Activated CD4-positive, alpha-beta T cell treated with anti-CD3 and anti-CD28 coated beads, Interleukin-10, Interleukin-2, amounts not matched to agents 100 ng/mL and 50 ng/mL, durations not matched to agents 16 hours and 8 hours (primary cell): ENCODE measurements at places on chromosomes 2 and 18.

DNA sequence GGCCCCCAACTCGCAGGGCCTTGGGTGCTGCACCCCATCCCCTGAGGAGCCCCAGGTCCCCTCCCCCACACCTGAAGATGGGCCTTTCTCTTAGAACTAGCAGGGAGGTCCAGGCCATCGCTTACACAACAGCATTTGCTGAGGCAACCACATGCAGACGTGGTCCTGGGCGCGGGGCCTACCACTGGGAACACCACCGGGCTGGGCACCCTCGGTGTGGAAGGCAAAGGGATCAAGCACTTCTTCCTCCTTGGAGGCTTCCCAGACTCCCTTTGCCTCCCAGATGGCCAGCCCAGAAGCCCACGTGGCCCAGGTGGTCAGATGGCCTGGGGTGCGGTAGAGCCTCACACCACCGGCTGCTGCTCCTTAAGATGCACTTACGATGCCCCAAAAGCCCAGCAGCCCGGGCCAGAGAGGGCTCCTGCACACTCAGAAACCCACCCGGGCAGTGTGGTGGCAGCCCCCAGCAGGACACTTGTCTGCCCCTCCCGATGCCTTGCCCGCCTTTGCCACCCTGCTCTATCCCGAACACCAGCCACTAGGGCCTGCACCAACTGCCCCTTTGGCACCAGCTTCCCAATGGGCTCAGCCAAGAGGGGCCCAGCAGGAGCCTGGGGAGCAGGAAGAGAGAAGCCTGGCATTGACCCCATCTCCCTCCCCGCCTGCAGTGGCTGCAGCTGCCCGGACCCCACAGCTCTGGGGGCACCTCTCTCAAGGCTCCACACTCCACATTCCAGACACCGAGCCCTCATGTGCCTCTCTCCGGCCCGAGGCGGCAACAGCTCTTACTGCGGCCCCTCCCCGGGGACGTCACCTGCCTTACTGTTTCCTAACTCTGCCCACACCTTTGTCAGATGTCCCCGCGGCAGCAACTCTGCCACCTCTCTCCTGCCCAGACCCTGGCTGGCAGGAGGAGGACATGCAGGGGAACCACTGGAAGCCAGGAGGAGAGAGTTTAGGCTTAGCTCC, 13.9 kb upstream of the MLPH start:
- no peak for DNase-seq

DNA sequence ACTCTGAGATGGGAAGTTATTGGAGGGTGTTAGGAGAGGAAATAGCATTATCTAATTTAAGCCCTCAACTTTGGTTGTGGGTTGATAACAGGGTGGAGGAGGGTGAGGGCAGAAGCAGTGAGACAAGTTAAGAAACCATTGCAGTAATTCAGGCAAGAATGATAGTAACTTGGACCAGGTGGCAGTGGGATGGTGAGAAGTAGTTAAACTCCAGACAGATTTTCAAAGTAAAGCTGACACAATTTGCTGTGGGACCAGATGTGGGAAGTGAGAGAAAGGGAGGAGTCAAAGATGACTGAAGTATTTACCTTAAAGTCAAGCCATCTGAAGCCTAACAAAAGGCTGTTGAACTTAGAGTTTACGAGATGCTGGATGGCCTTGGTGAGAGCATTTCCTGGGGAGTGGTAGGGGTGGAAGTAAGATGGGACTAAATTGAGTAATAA, 163.2 kb upstream of the KLF7 start:
- peak; percentile 49 for DNase-seq

- peak; percentile 2 for DNase-seq
Observed at GRCh38 chr18:78659748-78660147, 319.9 kb upstream of the SALL3 start.

GRCh38 chr2:106343274-106343673, 124.9 kb downstream of the RGPD3 start:
- no peak for DNase-seq

DNA sequence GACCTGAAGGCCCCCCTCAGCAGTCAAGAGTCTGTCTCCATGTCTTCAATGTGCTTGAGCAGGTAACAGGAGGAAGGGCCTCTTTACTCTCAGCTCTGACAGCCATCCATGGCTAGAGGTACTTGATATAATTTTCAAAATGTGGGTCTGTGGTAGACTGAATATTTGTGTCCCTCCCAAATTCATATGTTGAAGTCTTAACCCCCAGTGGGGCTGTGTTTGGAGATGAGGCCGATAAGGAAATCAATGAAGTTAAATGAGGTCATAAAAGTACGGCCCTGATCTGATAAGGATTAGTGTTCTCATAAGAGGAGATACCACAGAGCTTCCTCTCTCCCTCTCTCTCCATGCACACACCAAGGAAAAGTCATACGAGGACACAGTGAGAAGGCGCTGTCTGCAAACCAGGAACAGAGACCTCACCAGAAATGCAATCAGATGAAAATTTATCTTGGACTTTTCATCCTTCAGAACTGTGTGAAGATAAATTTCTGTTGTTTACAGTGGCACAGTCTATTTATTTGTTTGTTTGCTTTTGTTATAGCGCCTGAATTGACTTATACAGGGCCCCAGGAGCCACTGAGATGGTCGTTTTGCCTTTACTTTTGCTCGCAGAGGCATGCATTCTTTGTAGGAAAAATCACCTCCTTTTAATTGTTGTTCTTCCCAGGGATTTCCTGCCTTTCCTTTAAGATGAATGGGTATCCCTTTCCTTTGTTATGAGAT, 274.8 kb upstream of the TRIB2 start:
- no peak for DNase-seq

- DNase-seq: no peak
Observed at GRCh38 chr2:118121101-118121500, 32.8 kb downstream of the INSIG2 start.

DNA sequence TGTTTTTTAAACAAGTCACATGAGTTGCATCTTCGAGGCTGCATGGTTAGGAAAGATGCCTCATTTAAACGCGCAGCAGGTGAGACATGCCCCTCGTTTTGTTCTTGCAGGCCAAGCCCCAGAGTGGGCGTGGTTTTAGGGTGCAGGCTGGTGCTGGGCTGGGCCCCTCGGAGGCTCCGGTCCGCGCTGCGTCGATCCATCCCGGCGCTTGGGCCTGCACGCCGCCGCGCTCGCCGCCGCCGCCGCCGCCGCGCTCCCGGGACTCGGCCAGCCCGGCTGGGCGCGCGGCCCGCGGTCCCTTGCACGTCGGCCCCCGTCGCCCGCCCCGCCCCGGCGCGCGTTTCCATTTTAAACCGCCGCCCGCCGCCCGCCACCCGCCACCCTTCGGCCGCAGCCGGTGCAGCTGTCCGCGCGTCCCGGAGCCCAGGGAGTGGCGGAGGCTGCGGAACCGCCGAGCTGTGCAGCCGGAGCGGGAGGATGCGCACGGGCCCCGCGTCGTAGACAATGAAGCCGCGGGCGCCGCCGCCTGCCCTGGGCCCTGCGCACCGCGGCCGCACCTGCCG, 175.5 kb downstream of the AGAP1 start:
- peak; percentile 34 for DNase-seq

DNA sequence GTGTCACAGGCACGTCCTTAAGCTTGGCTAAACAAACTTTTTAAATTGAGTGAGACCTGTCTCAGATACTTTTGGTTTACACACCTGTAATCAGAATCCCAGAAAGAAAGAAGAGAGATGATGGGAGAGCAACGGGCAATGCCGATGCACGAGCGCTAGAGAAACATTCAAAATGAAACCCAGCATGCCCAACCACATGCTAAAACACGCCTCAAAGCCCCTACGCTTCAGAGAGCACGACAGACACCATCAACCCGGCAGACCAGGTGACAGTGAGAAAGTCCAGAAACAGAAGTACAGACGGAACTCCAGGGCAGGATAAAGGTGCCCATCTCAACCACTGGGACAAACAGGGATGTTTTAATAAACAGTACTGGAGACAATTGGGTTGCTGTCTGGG, 85.5 kb downstream of the HDAC4 start:
- DNase-seq: no peak

DNA sequence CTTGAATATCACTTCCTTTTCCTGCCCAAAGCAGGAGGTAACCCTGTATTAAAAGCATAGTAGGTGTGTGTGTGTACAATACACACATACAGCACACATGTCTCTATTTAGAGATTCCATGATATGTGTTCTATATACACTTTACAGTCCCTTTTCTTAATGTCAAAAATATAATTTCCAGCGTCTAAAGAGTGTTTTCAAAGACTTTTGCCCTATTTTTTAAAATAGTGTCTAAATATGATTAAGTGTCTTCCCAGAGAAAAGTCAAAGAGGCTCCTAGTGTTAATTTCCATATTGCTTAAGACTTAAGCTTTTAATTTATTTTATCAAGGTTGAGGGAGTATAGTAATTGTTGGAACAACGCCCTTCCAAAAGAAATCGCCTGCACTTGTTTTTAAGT, 420.3 kb upstream of the POU3F3 start:
- DNase-seq: no peak

- DNase-seq: no peak
Observed at GRCh38 chr2:152560166-152560565, 157.1 kb downstream of the PRPF40A start.

DNA sequence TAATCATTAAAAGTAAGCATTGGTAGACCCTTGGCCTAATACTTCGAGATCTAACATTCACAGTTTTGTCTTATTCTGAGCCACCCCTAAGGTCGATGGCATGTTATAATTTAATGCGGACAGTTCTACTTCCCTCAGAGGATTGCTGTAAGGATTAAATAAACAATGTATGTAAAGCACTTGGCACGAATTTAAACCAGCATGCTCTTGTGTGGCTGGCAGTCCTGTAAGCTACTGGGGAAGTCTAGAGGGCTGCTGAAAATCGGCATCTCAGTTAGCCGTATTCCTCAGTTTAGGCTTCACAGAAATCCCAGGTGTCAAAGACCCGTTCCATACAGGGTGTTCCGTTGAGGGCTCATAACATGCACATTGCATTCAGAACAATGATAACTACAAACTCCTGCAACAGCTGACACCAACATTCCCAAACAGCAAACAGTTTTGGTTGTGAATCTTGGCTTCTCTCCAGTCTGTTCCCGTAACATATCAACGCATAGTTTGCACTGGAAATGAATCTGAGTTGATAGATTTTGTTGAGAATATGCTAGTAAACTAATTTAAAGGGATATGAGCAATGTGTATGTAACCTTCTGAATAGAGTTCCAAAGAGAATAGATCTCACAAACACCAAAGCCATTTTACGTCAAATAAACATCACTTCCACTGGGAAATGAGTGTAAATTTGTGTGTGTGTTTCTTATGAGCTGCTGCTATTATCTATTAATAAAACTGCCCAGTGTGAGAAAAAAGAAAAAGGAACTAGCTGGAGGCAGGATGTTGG, 52.2 kb upstream of the ACKR3 start:
- no peak for DNase-seq

DNA sequence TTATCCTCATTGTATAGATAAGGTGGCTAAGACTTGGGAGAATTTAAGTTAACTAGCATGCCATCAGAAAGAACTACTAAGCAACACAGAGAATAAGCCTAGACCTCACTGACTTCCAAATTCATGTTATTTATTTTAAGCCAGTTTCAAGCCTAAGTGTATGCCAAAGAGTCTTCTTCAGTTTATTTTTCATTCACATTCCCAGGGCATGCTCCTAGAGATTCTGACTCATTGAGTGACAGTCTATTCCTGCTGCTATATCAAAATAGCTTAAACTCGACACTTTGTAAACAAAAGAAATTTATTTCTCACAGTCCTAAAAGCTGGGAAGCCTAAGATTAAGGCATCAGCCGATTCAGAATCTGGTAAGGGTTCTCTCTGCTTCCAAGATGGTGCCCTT, 467.1 kb downstream of the MBD2 start:
- no peak for DNase-seq

GRCh38 chr18:25189391-25190185, 162.4 kb downstream of the ZNF521 start:
- DNase-seq: no peak

GRCh38 chr18:33495278-33495677, 54.8 kb upstream of the CCDC178 start:
- no peak for DNase-seq

DNA sequence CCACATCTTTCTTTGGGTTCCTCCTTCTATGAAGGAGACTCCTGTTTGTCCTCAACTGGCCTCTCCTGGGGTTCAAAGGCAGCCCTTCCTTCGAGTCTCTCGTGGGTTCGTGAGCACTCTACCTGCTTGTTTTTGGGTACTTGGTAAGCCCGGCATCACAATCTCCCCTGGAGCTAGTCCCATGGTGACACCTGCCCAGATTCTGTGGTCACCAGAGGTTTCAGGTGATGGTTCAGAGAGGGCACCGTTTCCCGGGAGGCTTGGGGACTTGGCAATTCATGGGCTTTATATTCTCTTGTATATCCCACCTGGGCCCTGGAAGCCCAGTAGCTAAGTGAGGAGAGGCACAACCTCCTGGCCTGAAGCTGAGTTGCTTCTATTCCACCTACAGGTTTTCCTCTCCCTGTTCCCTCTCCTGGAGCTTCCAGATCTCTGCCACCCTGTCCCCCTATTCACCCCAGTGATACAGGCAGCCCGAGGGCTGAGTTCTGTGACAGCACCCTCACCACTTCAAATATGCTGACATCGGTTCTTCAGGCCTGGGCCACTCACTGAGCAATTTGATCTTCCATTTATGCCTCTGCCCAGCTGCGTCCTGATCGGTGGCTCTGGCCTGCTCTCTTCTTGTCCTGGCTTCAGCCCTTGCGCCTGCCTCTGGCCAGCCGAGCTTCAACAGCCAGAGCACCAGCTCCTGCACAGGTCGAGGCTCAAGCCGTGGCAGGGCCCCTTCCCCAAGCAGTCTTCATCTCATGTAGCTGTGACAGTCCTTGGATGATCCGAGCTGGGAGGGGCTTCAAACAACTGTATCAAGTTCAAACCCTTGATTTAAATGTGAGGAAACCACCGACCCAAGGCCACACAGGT, 91.5 kb downstream of the MSH2 start:
- no peak for DNase-seq

GRCh38 chr18:6610466-6610865, 119.0 kb upstream of the ARHGAP28 start:
- no peak for DNase-seq

DNA sequence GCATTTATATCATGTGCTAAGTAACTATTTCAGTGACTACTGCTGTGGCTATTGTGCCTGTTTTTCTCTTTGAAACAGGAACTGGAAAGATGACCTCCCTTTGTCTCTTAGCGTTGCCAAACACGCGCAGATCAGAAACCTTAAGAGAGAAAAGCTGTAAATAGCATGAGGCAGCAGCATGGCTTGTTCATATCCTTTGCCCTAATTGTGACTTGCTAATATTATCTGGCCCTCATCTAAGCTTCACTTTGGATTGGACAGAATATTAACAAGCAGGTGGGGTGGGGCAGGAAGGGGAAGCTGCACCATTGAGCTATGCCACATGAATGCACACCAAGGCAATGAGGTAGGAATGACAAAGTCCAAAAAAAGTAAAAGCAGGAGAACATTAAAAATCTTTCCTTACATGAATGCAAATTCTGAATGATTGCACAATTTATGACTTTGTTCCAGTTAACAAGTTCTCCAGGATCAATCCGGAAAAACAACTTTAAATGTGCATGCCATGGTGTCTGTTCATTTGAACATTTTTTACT, 128.4 kb downstream of the IRS1 start:
- no peak for DNase-seq

DNA sequence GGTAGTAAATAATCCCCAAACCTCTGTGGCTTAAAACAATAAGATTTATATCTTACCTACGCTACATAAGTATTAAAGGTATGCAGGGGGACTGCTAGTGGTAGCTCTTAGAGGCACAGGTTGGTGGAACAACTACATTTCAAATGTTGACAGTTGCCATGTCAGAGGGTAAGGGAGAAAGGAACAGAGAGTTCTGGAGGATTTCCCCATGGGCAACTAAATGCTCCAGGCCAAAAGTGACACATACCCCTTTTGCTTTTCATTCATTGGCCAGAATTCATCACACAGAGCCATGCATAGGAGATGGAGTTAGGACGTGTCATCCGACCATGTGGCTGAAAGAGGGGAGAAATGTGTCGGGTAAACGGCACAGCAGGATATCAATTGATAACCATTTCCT, 133.2 kb downstream of the NAPG start:
- no peak for DNase-seq
